Activated T-helper 1 cell treated with anti-CD3 and anti-CD28 coated beads, Interleukin-2, amount 50 U/mL, for 16 hours (primary cell): ENCODE measurements at places on chromosomes 3 and 15.

GRCh38 chr3:100548053-100548452 lies 55.6 kb downstream of the TMEM45A start:
- no peak for DNase-seq

DNA sequence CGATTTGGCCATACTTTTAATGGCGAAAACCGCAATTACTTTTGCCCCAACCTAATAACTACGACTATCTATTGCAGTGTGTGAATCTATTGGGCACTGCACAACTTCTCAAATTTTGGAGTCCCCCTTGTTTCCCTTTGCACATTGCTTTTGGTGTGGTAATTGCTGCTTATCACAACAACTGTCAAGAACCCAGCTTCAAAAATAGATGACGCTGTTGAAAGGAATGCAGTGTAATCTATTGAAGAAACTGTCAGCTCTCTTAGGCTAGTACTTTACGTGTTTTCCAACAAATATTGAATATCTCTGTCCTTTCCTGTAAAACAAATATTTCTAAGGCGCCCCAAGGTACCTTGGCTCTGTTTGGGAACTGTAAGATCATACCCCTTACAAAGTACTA lies 222.8 kb upstream of the UBE2E2 start:
- DNase-seq, result no peak

DNA sequence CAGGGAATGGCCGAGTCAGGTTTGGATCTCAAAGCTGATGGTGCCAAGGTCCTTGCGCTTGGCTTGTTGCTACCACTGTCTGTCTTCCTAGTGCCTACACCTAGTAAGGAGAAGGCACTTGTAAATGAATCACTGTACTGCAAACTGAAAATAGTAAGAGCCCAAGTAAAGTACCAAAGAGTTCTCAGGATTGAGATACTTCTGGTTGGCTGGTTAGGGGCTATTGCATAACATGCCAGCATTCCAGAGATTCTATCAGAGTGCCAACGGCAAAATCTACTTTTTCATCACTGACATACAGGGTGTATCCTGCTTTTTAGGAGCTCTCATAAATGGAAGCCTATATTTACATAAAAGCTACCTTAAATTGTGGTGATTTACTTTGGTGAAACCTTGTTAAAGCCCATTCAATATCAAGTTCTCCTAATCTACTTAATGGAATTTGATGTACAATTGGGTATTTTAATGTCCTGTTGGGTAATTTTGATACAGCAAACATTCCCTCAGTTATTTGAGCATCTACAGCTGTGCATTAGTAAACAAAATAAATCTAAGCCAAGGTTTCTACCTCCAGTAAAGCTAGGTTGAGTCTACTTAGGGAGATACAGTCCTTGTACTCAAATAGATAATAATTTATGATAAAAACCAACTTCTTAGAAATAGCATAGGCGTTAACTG lies 30.7 kb upstream of the CHD2 start:
- no peak for DNase-seq

GRCh38 chr15:78040653-78041244 lies 36.8 kb downstream of the TBC1D2B start:
- DNase-seq, result no peak

DNA sequence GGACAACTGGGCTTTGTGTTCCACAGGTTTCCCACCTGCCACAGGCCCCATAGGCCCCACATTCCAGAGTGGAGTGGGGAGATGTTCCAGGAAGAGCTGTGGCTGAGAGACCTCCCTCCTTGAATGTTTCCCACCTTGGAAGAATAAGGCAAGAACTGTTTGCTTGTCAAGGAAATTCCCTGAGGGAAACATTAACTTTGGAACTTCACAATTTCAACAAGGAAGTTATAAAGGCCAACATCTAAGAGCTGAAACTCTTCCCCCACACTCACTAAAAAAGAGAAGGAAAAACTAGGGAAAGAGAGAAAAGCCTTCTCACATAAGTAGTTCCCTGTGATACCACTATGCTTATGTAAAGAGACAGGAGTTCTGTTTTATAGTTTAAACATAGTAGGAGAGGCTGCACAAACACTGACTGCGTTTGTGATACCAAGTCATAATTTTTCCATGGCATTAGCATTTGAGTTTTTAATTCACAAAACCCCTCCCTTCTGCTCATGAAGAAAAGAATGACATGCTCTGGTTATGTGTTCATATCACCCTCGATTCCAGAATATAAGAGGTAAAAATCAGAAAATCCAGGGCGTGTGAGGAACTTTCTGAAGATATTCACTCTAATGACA lies 39.8 kb upstream of the SPRED1 start:
- DNase-seq, result no peak

- DNase-seq, result no peak
These were observed 33.8 kb downstream of the NBEAL2 start for GRCh38 chr3:47013231-47013630.

GRCh38 chr15:59160880-59161593 lies 45.6 kb upstream of the LDHAL6B start:
- no peak for DNase-seq

DNA sequence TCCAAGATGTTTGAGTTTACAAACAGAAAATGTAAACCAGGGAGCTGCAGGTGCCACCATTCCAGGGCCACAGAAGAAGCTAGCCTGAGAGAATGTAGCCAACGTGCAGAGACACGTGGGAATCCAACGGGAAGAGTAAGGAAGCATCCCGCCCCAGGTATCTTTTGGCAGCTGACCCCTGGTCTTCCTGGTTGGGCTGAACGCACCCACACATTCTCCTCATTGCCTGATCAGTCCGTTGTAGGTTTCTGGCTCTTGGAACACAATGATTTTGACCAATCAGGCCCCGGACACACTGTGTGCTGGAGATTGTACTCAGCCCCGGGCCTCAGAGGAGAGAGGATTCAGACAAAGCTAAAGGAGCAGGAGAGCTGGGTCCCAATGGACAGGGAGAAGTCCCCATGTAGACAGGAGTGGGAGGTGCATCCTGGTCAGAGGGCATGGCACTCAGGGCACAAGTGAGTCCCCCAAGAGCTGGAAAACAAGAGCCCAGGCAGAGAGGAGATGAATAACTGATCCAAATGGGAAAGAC lies 102.3 kb downstream of the TPRA1 start:
- no peak for DNase-seq
